ENCODE measurements at places on chromosomes 6 and 20.

- no peak for DNase-seq
Observed at GRCh38 chr20:26209171-26209941, 512.7 kb upstream of the ZNF337 start.

GRCh38 chr6:158039178-158039557, 57.5 kb downstream of the SYNJ2 start:
- DNase-seq, result no peak

GRCh38 chr6:81328700-81329099, 423.8 kb downstream of the TENT5A start:
- no peak for DNase-seq

DNA sequence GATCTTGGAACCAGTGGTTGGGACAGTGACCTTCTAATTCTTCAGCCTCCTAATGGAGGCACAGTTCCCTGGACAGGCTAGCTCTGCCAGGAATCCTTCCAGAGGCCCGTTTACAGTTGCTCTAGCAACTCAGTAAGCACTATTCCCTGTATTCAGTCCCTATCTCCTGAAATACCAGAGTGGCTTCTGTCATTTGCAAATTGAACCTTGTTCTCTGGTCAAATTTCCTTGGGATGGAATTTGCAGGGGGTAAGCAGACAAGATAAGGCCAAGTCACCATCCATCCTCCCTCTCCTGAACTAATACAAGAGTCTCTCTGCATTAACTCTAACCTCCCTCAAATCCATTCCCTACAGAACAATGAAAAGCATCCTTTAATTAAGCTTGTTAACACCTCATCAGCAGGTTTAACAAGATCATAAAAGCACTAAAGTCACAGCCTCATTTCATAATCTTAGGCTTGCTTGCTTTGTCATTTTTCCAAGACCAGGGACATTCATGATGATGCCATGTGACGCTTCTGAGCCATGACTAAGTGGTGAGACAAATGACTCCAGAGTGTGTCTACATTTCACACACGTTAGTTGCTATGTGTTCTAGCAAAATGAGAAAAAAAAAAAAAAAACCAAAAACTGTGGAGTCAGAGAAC, 37.1 kb downstream of the SLC22A23 start:
- no peak for DNase-seq

DNA sequence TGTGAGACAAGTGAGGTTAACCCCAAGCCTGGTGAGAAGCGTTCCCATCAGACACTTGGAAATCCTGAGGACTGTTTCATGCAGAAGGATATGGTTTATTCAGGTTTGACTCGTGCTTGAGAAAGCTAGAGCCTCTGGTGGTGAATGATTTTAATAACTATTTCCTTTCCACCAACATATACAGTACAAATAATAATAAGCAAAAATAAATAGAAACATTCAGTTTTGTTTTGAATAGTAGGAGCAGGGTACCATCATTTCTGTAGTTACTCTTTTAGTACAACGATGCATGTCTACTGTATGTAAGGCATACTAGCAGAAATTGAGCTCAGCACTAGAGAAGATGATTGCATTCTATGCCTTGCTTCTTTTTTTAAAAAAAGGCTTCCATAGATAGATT, 33.5 kb downstream of the PLG start:
- DNase-seq, result no peak
